EH (cell line): ENCODE measurements at places on chromosomes 7 and 10.

- peak; percentile 32 for DNase-seq
Measured at GRCh38 chr10:29130190-29130673, 158.6 kb upstream of the LYZL1 start.

DNA sequence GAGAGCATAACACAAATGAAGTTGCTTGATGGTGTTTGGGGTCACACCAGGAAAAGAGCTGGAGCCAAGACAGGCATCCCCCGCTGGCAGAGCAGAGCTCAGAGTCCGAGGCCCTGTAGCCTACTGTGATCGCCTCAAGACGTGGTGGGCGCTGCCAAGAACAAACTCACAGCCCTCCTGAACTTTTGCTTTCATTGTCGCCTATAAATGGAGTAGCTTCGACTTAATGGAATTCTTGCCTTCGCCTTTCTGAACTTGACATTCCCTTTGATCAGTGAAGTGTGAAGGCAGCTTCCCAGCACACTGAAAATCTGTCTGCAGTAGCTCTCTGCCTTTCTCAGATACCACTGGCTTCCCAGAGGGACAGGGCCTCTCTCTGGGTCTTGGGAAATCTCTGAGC is 21.3 kb downstream of the CPXM2 start:
- no peak for DNase-seq

- DNase-seq = no peak
Measured at GRCh38 chr10:509361-510102, 179.9 kb downstream of the DIP2C start.

DNA sequence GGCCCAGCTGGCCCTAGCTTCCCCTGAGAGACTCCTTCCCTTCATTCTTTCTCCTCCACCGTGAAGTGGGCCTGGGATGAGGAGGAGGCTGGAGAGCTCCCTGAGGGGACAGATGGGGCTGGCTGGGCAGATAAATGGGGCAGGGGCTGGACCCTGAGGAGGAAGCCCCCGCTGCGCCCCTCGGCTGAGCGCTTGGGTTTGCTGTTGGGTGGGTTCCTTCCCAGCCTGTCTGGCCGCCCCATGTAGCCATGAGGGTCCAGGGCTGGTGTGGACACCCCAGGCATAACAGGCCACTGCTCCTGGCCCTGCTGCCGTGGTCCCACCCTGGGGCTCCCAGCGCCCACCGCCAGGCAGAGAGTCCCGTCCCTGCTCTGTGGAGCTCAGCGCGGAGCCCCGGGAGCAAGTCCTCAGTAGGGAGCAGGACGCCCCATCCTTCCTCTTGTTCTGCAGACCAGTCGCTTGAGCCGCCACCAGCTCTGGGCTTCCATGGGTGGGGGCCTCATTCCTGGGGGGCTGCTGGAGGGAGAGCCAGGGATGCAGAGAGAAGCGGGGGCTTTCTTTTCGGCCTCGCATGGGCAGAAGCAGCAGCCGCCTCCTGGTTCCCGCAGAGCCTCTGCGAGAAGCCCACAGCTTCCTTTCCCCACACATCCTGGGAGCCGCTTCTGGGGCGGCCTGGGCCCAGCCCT is 266.4 kb upstream of the TCERG1L start:
- DNase-seq = no peak

DNA sequence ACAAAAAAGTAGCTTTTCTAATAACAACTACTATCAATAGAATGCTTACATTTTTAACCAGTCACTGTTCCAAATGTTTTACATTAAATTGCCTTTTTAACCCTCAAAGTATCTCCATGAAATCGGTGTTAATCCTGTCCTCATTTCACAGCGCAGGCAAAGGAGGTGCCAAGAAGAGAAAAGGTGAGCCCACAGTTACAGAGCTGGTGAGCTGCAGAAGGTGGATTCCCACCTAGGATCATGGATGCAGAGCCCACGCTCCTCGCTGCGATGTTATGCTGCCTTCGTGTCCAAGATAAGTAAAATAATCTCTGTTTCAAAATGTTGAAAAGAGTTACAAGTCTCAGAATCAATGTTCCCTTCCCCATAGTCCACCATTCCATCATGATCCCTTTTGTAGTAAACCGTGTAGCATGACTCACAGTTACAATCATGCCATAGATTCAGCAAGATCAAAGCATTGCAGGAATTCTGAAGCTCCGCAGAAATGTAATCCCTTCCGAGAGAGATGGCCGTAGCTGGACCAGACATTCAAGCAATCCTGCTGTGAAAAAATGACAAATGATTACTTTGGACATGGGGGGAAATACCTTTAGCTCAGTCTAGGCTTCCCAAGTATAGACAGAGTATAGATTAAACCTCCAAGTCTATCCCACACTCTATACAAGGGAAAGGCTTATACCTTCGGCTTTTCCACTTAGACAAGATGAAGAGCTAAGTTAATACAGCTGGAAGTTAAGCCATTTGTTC is 394.7 kb upstream of the AKR1E2 start:
- peak; percentile 88 for DNase-seq

DNA sequence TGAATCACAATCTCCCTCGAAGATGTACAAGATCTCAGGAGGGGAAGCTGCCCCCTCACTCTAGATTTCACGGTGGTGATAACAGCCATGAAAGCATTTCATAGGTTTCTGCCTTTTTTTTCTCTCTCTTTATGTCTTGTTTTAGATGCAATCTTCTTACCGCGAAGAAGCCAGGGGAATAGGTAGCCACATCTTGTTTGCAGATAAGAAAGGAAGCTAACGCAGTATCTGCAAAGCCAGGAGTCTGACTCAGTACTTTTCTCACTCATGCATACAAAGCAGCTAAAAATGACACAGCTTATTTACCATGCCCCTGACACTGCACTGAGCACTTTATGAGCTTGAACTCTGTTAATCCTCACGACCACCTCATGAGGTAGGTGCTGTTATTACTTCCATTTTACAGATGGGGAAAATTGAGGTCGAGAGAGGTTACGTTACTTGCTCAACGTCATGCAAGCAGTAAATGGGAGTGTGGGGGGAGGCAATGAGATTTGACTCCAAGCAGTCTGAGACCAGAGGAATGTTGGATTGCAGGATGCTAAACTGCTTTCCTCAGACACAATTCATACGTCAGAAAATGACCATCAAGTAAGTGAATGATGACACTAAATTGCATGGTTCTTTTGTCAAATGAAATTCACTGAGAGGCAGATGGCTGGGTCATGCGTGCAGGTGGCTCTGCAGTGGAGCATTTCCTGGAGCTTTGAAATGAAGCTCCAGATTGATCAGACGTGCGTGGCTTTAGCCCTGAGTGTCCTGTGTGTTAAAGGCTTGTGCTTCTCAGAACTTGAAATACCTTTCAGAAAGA is 3.3 kb downstream of the MAP3K8 start:
- peak; percentile 76 for DNase-seq

GRCh38 chr10:133017203-133017601 is 70.5 kb upstream of the ADGRA1 start:
- DNase-seq = no peak

DNA sequence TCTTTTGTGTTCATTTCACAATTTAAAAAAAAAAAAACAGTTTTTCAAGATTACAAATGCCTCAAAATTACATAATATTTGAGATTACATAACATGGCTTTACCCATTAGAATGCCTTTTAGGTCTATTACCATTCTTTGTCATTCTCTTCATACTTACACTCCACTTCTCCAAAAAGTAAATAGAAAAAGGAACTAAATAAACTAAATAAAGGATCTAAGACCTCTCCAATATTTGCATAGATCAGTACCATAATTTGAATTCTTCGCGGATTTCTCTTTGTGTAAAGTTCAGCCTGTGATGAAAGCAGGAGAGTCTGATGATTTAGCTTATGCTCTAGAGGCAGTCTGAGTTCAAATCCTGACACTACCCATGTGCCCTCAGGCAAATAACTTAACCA is 56.4 kb upstream of the C1GALT1 start:
- no peak for DNase-seq

DNA sequence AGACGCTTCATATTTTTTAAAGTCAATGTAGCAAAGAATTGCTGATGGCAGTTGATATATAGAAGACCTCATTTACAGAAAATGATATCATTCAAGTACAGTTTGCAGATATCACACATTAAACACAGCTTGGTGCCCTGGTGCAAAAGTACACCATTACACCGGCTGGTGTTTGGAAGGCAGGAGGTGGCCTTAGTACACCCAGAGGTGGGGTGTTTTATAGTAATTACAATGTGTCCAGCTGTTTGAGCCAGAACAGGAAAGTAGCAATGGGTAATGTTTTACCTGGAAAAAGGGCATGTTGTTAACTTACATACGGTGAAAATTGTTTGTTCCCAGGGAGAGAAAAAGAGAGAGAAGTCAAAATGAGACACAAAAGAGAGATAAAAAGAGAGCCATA is 103.0 kb upstream of the YAE1 start:
- no peak for DNase-seq

- no peak for DNase-seq
Measured at GRCh38 chr10:10213237-10213636, 804.4 kb upstream of the CELF2 start.

DNA sequence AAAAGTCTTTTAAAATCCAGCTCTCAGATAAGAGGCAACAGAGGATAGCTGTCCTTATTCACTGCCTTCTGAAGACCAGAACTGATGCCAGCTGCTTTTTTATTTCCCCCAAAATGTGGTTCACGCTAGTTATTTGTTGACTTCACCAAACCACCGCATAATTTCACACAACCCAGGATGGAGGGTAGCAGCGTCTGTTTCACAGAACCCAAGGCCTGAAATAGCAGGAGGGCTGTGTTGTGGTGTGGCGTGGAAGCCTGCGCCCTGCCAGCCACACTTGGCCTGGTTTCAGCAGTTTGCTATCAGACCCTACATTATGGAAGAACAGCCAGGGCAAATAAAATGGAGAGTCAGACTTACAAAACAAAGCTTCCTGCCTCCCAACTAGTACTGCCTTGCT is 155.4 kb downstream of the DYNC1I1 start:
- no peak for DNase-seq

DNA sequence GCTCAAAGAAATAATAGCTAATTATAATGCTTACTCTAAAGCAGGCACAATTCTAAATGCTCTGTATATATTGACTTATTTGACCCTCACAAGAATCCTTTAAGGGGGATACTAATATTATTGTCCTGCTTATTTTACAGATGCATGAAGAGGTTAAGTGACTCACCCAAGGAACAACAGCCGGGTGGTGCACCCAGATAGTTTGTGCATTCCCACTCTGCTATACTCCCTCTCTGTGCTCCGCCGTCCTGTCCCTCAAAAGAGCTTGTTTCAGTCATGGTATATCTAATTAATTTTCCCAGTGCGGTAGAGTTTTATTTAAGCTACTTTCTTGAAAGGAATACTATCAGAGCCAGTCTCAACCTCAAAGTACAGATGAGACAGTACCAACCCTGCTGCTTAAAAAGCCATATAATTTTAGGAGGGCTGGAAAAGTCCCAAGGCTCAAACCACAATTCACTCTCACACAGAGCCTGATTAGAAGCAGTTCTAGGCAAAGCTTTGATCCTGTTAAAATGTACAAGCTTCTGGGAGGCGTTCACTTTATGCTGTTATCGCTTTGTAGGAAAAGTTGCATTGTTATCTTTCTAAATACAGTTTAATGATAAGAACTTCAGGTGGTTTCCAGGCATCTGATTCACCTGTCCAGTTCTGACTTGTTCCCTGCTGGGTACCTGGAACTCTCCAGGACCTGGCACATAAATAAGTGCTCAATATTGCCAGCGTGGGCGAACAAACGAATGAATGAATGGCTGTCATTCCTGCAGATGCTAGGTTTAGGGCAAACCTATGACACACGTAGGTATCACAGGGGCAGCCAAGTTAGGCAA is 261.5 kb upstream of the KLF14 start:
- peak; percentile 59 for DNase-seq

DNA sequence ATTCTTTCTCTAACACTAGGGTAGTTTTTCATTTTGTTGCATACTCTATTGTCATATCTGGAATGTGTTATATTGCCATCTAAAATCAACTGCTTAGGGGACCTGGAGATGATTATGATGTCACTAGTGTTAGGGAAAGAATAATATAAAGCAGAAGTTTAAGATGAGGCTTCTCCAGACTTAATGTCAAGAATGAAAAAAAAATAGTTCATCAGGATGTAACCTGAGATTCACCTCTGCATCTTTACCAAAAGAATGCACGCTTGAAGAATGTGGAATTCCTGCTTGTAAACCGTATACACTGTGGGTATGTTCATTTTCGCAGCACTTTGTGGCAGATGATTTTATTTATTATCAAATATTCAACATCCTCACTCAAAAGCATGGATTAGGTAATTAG is 184.6 kb downstream of the ST7 start:
- no peak for DNase-seq

GRCh38 chr7:102836191-102836919 is 76.4 kb upstream of the LRRC17 start:
- DNase-seq = peak; percentile 93

- DNase-seq = no peak
Measured at GRCh38 chr10:48291190-48291589, 15.3 kb upstream of the MAPK8 start.

DNA sequence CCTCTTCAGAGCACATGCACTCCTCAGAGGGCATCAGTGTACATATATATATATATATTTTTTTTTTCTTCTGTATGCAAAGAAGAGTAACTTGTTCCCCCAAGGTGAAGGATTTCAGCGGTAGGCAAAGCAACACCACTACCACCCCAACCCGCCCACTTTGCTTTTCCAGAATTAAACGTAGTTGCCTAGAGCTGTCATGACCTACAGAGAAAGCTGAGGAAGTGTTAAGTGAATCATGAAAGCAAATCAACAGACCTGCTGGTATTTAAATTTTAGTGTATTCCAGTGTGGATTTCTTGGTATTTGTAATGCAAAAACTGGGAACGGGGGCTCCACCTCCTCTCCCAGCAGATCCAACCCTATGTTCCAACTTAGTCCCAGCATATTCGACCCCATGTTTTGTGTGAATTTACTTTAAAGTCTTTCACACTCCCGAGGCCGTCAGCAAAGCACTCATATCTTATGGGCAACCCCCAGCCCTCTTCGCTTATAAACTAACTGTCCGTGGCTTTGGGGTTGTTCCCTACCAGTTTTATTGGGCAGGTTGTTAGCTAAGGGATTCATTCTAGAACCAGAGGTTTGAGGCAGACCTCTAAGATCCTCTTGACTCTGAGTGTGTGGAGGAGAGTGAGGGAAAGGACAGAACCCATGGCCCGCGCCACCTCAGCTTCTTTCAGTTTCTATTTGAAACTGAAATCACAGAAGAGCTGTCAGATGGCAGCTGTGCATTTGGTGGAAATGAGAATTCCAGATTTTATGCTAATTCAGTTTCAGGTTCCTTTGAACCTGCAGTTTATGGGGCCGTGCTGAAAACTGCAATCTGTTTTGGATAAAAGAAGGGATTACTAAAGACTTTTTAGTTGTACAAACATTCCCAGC is 450.2 kb upstream of the GALNT17 start:
- DNase-seq = peak; percentile 32

- DNase-seq = peak; percentile 69
Measured at GRCh38 chr7:47335557-47336471, 246.1 kb downstream of the TNS3 start.

DNA sequence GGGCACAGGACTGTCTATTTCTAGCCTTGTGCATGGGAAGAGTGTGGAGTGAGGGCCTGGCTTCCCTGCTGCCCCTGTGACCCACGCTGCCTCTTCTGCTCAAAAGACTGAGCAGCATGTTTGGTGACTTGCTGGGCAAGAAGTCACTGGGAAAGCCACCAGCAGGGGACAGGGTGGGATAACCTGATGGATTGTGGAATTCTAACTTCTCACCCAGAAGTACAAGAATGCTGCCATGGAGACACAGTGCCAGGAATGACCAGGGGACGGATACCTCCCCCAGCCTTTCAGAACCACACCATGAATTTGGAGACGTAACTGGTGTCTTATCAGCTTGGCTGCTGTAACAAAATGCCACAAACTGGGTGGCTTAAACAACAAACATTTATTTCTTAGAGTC is 28.4 kb downstream of the GALNTL5 start:
- no peak for DNase-seq
